ENCODE measurements at places on chromosomes 7 and 10. TPM values are rescaled to one million over a fixed set of nuclear protein-coding genes. Genes with fewer than 3 reads are reported as not detected.

Gene ADCY1
- total RNA-seq = 0.40 TPM

Gene AFAP1L2
- total RNA-seq = 1.7 TPM

Gene ELFN1
- total RNA-seq = 0.53 TPM

Gene OR2A42
- total RNA-seq = not detected

Gene CHST15
- total RNA-seq = 27.0 TPM

Gene LBX1
- not detected for total RNA-seq

Gene GTF2IRD1
- 5.6 TPM for total RNA-seq

Gene PHYHIPL
- total RNA-seq = 0.07 TPM

Gene TMEM229A
- total RNA-seq = not detected

Gene CCAR1
- 93.8 TPM for total RNA-seq

Gene ASB4
- not detected for total RNA-seq

Gene MSRB2
- total RNA-seq = 5.9 TPM

Gene ZC3HAV1L
- total RNA-seq = 31.3 TPM
